ENCODE measurements at places on chromosomes 13 and 19.

DNA sequence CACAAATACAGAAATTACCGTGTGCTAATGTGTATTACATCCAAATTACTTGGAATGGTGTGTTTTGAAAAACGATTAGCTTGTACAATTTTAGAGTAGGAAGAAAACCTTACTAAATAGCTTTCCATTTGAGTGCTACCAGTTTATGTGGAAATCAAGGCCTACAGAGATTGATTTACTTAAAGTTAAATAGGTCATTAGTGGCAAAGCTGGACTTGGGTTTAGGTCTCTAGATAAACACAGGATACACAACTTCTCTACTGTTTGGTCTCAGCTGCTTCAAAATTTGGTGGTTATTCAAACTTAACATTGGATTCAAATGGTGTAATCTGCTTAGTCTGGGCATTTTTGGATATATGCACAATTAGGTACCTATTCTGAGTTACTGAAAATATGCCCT lies 21.4 kb downstream of the PCCA start:
- DNase-seq, result no peak

DNA sequence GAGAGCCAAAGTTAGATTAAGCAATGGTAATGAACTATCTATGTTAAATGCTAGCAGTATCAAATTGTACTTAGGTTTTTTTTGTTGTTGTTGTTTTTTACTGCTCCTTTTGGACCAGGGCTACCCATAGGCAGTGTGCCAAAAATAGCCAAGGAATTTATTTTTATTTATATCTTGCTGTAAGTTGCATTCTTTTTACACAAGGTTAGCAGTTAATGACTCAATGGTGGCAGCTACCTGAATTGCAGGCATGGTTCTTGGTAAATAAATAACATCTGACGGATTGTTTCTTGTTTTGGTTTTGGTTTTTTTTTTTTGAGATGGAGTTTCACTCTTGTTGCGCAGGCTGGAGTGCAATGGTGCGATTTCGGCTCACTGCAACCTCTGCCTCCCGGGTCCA lies 194.8 kb upstream of the TSC22D1 start:
- DNase-seq, result no peak

DNA sequence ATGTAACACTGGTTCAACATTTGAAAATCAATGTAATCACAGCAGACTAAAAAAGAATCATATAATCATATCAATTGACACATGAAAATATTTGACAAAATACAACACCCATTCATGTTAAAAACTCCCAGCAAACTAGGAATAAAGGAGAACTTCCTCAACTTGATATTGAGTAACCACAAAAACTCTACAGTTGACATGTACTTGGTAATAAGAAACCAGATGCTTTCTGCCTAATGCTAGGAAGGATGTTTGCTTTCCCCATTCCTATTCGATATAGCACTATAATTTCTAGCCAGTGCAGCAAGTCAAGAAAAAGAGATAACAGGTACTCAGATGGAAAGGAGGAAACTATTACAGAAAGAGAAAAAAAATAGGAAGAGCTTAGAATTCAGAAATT lies 26.9 kb downstream of the UFM1 start:
- no peak for DNase-seq

DNA sequence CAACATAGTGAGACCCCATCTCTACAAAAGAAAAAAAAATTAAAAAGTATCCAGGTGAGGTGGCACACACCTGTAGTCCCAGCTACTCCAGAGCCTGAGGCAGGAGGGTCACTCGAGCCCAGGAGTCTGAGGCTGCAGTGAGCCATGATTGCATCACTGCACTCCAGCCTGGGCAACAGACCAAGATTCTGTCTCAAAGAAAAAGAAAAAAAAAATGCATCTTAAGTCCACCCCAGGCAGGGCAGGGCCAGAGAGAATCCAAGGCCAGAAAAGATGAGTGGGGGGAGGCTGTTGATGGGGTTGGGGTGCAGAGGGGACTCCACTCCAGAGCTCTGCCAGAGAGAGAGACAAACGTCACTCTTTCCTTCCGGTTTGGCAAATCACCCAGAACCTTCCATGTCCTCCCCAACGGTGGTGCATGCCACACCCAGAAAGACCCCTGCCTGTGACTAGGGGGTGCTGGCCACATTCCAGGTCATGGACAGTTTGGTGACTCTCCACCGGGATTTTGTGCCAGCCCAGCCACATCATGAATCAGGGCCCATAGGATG lies 431 bp downstream of the FUT3 start:
- DNase-seq, result peak; percentile 47

DNA sequence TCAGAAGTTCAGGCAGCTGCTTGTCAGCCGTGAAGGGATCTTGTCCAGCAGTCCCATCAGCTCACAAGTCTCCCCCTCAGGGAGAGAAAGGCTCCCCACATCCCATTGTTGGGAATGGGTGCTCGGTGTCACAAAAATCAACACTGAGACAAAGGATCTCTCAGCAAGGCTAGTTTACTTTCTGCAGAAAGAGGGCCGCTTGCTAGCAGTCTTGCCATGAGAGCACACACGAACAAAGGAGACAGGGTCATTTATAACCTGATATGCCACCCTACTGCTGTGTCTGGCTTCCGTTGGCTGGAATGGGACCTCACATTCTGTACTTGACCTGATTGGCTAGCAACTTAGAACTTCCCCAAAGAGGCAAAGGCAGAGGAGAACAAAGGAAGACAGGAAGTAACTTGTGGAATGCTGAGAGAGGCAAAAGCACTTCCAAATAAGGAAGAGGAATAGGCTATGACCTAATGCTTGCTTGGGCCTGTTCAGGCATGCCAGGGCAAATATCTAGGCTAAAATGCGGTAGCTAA lies 8.7 kb upstream of the IGFL3 start:
- DNase-seq, result peak; percentile 45

DNA sequence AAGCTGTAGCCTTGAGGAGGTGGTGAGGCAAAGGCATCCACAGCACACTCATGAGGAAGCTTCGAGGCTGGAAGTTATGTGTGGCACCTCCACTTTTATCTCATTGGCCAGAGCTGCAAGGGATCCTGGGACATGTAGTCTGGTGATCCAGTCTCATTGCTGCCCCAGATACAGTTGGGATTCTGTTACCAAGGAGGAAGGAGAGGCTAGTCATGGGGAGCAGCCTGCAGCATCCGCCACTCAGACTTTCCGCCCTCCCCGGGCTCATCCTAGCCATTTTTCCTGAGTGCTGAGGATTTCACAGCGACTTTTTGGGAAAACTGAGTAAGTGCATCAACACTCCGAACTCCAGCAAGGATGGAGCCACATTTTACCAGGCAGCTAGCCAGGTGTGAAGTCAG lies 74.4 kb downstream of the DPF1 start:
- DNase-seq, result no peak

Data from Calu3 (cell line).